Activated T-helper 2 cell treated with anti-CD3 and anti-CD28 coated beads, Interferon-gamma antibody, Interleukin-2, Interleukin-4, amounts not matched to agents 10 μg/mL and 5 μg/mL and 100 μg/mL, durations not matched to agents 14 hours and 24 hours and 36 hours (primary cell): ENCODE measurements at places on chromosomes 5 and 9. TPM values are rescaled to one million over a fixed set of nuclear protein-coding genes. Genes with fewer than 3 reads are reported as not detected.

FAM200C gene
- total RNA-seq: 1.3 and 1.4 TPM in 2 replicates

APC gene
- 17.4 and 21.4 TPM in 2 replicates for total RNA-seq

TLX3 gene
- not detected in 2 replicates for total RNA-seq

LVRN gene
- 0.07 TPM in 1 of 2 replicates, not detected in the other for total RNA-seq

KIAA0825 gene
- 0.32 and 0.62 TPM in 2 replicates for total RNA-seq

KLHL9 gene
- 14.3 and 15.8 TPM in 2 replicates for total RNA-seq

IRGM gene
- 1.7 and 1.8 TPM in 2 replicates for total RNA-seq

DNA sequence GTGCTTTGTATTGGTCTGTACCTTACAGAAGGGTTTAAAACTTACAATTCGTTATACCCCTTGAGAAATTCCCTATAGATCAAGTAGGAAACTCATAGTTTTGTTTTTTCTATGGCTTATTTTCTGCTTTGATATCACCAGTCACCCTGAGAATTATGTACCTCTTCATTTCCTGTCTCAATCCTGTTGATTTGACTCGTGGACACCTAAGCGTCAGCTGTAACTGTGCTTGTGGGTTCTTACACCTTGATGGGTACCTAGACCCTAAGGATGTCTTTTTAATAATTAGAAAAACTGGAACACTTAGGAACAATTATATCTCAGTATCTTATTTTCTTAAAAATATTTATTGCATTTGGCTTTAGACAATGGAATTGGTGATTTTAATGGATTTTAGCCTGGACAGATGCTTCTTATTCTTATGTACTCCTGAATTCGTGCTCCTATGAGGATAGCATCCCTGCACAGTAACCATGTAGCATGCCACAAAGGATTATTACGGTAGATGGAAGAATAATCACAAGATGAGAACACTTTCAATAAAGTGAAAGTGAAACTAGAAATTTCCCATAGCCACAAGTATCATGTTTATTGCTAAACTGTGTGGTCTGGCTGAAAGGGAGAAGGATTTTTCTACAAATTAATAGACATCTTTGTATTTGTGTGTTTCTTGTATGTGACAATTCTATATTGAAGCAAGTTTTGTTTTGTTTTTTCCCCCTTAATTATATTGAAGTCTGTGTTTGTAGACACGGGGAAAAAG is 1920.3 kb upstream of the WWC1 start:
- DNase-seq: no peak
- no peaks in the 10 kb centered on the region for H3K27me3 ChIP-seq
- H3K4me1 ChIP-seq: no peaks in the 10 kb centered on the region
- no peak overlapping the region for H3K27ac ChIP-seq
- no peaks in the 10 kb centered on the region for H3K36me3 ChIP-seq

- H3K4me1 ChIP-seq: peaks cover 1% of the 10 kb centered on the region
- peaks cover 5% of the 10 kb centered on the region for H3K27me3 ChIP-seq
- H3K4me3 ChIP-seq: no peak overlapping the region
- no peak overlapping the region for H3K27ac ChIP-seq
- no peak for DNase-seq
Observed at GRCh38 chr5:79186021-79186420, 49.9 kb upstream of the JMY start.

GRCh38 chr5:111779260-111779921 is 22.4 kb upstream of the NREP start:
- no peak overlapping the region for H3K4me3 ChIP-seq
- no peak for DNase-seq
- no peak overlapping the region for H3K27ac ChIP-seq
- H3K4me1 ChIP-seq: no peaks in the 10 kb centered on the region

DNA sequence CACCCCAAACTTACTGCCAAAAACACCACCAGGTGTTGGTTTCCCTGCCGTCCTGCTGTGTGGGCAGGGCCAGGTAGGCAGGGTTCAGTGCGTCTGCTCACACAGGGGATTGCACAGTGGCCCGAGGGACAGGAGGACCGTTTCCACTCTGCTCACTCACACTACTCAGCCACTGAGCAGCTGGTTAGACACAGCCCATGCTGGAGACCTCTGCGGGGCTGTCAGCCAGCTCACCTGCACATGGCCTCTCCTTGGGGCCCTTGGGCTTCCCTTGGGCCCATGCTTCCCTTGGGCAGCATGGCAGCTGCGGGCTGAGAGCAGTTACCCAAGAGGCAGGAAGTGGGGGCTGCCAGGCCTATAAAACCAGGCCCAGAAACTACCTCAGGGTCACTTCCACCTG is 79.0 kb downstream of the SYK start:
- H3K27me3 ChIP-seq: peaks cover 8% of the 10 kb centered on the region
- H3K4me3 ChIP-seq: no peak overlapping the region
- no peaks in the 10 kb centered on the region for H3K4me1 ChIP-seq

- H3K36me3 ChIP-seq: no peaks in the 10 kb centered on the region
- no peak for DNase-seq
- H3K4me3 ChIP-seq: no peak overlapping the region
- H3K27ac ChIP-seq: no peak overlapping the region
- no peaks in the 10 kb centered on the region for H3K27me3 ChIP-seq
Observed at GRCh38 chr5:92907938-92908606, 672.9 kb downstream of the NR2F1-AS1 start.

- DNase-seq: no peak
- no peaks in the 10 kb centered on the region for H3K4me1 ChIP-seq
- no peaks in the 10 kb centered on the region for H3K36me3 ChIP-seq
Observed at GRCh38 chr9:122426723-122427122, 51.0 kb downstream of the OR1J1 start.

- H3K27me3 ChIP-seq: peaks cover 10% of the 10 kb centered on the region
- no peak overlapping the region for H3K27ac ChIP-seq
- H3K36me3 ChIP-seq: no peaks in the 10 kb centered on the region
Observed at GRCh38 chr5:56983593-56984361, 31.9 kb upstream of the MIER3 start.

- no peaks in the 10 kb centered on the region for H3K27me3 ChIP-seq
- no peaks in the 10 kb centered on the region for H3K4me1 ChIP-seq
- no peaks in the 10 kb centered on the region for H3K36me3 ChIP-seq
- no peak overlapping the region for H3K27ac ChIP-seq
- DNase-seq: no peak
Observed at GRCh38 chr5:87661784-87662566, 249.2 kb upstream of the CCNH start.

- DNase-seq: no peak
- H3K27ac ChIP-seq: no peak overlapping the region
- no peaks in the 10 kb centered on the region for H3K4me1 ChIP-seq
- H3K27me3 ChIP-seq: peaks cover 3% of the 10 kb centered on the region
- H3K4me3 ChIP-seq: no peak overlapping the region
Observed at GRCh38 chr5:59837071-59837470, 56.5 kb downstream of the PDE4D start.

DNA sequence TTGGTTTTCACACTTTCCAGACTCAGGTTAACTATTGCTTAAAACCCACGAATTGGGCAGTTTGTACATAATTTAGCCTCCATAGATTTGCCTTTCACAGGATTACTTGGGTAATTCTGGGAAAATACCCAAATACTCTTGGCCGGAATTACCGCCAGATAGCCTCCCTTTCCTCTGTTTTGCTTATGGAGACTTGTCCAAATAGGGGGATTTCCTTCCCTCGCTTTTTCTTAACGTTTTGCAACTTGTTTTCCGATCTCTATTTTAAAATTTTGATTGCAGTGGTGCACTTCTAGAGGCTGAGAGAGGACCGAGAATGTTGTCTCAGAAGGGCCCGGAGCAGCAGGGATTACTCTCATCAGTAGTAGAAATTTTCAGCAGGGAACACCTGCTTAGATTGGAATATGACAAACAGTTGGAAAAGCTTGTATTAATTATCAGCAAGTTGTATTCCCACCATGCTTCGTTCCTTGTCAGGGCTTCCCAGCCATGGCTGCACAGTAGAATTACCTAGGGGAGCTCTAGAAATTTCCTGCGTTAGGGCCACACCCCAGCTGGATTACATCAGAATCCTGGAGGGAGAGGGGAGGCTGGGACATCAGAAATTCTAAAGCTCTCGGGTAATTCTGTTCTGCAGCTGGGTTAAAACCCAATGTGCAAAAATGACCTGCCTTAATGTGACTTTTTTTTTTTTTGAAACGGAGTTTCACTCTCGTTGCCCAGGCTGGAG is 329.1 kb downstream of the SH3GL2 start:
- H3K36me3 ChIP-seq: no peaks in the 10 kb centered on the region
- no peak overlapping the region for H3K4me3 ChIP-seq
- peaks cover 13% of the 10 kb centered on the region for H3K27me3 ChIP-seq
- H3K4me1 ChIP-seq: no peaks in the 10 kb centered on the region
- DNase-seq: no peak
- H3K27ac ChIP-seq: no peak overlapping the region

DNA sequence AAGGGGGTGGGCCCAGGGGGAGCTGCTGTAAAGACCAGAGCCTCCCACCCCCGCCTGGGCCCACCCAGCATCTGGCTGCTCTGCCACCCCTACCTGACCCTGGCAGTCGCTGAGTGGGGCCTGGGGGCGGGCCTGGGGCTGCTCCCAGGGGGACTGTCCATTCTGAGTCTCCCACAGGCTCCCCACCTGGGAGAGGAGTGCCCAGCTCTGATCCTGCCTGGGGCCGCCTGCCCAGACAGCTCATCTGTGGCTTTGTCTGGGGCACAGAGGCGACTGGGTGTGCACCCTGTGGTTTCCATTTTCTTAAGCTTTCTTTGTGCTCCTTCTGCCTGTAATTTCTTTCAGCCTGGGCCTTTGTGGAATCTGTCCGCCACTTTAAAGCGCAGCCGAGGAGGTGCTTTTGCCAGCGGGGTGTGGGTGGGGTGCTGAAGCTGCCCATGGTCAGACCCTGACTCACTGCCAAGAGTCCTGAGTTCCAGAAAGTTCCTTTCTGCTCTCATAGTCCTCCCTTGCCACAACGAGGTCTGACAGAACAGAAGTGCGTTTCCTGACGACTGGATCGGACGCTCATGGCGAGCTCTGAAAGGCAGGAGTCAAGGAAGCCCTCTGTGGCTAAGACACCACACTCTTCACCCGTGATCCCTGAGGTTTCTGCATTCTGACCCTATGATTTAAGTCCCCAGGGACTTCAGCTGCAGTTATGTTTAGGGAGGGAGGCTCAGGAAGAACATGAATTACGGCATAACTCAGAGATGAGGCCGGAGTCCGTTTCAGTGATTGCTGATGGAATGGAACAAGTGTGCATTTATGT is 225.0 kb downstream of the FANCC start:
- no peak for DNase-seq
- no peaks in the 10 kb centered on the region for H3K27me3 ChIP-seq
- H3K36me3 ChIP-seq: peaks cover 3% of the 10 kb centered on the region
- no peak overlapping the region for H3K27ac ChIP-seq
- peaks cover 7% of the 10 kb centered on the region for H3K4me1 ChIP-seq

DNA sequence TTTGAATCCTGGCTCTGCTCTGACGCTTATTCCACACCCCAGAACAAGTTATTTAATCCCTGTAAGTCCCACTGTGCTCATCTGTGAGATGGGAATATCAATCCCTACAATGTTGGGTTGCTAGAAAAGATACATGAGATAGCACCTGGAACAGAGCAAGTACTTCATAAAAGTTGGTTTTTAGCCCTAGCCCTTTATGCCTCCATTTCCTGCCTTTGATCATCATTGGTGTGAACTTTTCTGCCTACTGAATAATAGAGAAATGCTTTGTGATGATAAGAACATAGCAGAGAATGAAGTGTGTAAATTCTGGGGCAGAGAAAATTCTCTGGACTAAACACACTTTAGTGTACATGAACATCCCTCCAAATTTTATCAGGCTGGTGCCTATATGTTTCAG is 90.3 kb upstream of the RANBP6 start:
- H3K4me1 ChIP-seq: peaks cover 7% of the 10 kb centered on the region
- no peaks in the 10 kb centered on the region for H3K27me3 ChIP-seq
- no peak overlapping the region for H3K27ac ChIP-seq
- no peaks in the 10 kb centered on the region for H3K36me3 ChIP-seq
- H3K4me3 ChIP-seq: no peak overlapping the region

GRCh38 chr5:112614986-112615385 is 122.7 kb upstream of the APC start:
- DNase-seq: no peak
- H3K27ac ChIP-seq: no peak overlapping the region
- no peaks in the 10 kb centered on the region for H3K36me3 ChIP-seq
- no peak overlapping the region for H3K4me3 ChIP-seq
- H3K27me3 ChIP-seq: peaks cover 4% of the 10 kb centered on the region

- H3K4me1 ChIP-seq: peaks cover 2% of the 10 kb centered on the region
- H3K27ac ChIP-seq: no peak overlapping the region
- H3K4me3 ChIP-seq: no peak overlapping the region
- H3K36me3 ChIP-seq: no peaks in the 10 kb centered on the region
Observed at GRCh38 chr9:136771907-136772415, 7.6 kb upstream of the LCN15 start.

DNA sequence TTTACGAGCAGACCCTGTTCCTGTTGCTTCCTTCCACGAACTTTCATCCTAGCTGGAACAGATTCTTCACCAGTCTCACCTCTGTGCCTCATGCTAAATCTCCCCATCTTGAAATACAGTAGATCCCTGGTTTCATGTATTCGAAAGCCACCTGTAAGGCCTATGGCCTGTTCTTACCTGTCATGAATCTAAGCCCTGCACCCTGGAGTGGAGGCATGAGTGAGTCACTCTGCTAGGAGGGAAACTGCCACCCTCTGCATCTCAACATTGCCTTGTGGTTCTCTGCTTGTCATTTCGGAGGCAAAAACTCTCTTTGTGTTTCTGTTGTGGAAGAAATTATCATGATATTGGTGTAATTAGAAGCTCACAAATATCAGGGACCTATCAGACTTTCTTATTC is 320.0 kb downstream of the ENC1 start:
- no peak for DNase-seq
- peaks cover 20% of the 10 kb centered on the region for H3K27me3 ChIP-seq
- H3K4me3 ChIP-seq: no peak overlapping the region
- no peaks in the 10 kb centered on the region for H3K36me3 ChIP-seq
- H3K27ac ChIP-seq: no peak overlapping the region
- peaks cover 6% of the 10 kb centered on the region for H3K4me1 ChIP-seq

DNA sequence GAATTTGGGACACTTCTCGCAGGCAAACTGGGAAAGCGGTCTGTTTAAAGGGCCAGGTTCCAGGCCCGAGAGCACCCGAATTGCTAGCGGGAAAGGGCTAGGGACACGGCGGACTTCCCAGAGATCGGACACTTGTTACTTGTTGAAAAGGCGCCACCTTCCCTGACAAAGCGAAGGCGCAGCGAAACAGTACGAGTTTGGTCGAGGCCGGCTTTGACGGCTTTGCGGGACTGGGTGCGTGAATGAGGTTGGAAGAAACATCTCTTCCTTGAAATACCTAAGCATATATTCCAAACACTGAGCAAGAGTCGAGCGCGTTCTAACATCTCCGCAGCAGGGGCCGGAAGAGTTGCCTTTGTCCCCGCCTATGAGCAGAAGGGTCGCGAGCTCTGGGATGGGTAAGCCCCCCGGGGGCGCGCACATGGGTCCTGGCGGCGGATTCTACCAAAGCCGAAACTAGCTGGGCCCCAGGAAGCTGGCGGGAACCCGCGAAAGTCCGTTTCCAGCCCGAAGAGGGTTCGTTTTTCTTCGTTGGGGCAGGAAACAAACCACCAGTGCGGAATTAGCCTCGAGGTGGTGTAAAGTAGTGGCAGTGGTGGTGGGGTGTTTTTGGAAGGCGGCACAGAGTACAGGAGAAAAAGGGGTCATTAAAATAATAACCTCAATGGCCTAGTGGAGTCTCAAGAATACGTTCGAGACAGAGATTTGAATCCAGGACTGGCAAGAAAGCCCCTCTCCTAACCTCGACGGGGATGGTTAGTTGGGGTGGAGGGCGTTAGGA is 1.5 kb downstream of the GDNF start:
- H3K36me3 ChIP-seq: no peaks in the 10 kb centered on the region
- peaks cover 22% of the 10 kb centered on the region for H3K4me1 ChIP-seq
- H3K27me3 ChIP-seq: peaks cover 76% of the 10 kb centered on the region
